ENCODE measurements at places on chromosomes 7 and 10.

DNA sequence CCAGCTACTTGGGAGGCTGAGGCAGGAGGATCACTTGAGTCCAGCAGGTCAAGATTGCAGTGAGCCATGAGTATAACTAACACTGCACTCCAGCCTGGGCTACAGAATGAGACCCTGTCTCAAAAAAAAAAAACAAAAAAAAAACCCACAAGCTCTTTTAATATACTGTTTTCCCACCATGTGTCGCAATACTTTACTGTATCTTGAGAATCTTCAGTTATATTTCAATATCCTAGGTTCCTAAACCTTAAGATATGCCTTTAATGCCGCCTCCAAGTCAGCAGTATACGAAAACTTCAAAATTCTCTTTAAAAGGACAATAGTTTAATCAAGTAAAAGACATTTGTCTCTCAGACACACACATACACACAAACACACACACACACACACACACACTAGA lies 62.8 kb downstream of the TAF3 start:
- peaks cover 5% of the 10 kb centered on the region for H3K36me3 ChIP-seq
- DNase-seq, result no peak
- H3K4me1 ChIP-seq, result peaks cover 7% of the 10 kb centered on the region
- H3K4me3 ChIP-seq, result no peak overlapping the region
- no peaks in the 10 kb centered on the region for H3K27me3 ChIP-seq

GRCh38 chr7:27735165-27735564 lies 4.8 kb upstream of the TAX1BP1 start:
- H3K4me1 ChIP-seq, result peaks cover 30% of the 10 kb centered on the region
- H3K4me3 ChIP-seq, result peak overlapping the region; percentile 16
- no peaks in the 10 kb centered on the region for H3K36me3 ChIP-seq
- DNase-seq, result no peak
- no peaks in the 10 kb centered on the region for H3K27me3 ChIP-seq

DNA sequence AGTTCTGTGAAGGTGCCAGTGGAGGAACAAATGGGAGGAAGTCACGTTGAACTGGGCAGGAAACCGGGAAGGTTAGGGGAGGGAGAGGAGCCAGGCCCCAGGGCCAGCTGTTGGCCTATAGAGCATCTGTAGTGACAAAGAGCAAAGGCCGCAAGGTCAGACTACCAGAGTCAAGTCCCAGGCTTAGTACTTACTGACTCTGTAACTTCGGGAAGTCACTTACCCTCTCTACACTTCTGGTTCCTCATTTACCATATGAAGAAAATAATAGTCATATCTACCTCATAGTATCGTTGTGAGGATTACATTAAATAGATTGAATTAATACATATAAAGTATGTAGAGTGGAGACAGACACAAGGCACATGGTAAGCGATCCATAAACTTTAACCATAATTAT lies 101.8 kb upstream of the FZD1 start:
- H3K27ac ChIP-seq, result no peak overlapping the region
- DNase-seq, result no peak
- H3K27me3 ChIP-seq, result no peaks in the 10 kb centered on the region
- no peak overlapping the region for H3K4me3 ChIP-seq
- peaks cover 6% of the 10 kb centered on the region for H3K4me1 ChIP-seq

DNA sequence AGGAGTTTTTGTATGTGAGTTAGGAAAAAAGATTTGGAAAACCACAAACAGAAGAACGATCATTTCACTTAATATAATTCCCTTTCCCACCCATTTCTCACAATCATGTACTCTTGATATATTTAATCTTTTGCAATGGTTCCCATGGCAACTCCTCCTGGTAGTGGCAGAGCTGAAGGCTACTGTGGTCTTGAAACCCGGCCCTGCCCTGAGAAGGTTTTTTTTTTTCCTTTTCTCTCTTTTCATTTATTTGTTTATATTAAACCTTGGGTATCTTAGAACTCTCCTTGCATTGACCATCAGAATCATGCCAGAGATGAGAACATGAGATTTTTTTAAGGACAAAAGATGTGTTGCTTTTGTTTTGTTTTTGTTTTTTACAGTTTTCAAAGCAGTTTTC lies 566.1 kb upstream of the NRP1 start:
- H3K4me3 ChIP-seq, result no peak overlapping the region
- H3K4me1 ChIP-seq, result peaks cover 17% of the 10 kb centered on the region
- no peak for DNase-seq
- no peaks in the 10 kb centered on the region for H3K36me3 ChIP-seq
- no peak overlapping the region for H3K27ac ChIP-seq

DNA sequence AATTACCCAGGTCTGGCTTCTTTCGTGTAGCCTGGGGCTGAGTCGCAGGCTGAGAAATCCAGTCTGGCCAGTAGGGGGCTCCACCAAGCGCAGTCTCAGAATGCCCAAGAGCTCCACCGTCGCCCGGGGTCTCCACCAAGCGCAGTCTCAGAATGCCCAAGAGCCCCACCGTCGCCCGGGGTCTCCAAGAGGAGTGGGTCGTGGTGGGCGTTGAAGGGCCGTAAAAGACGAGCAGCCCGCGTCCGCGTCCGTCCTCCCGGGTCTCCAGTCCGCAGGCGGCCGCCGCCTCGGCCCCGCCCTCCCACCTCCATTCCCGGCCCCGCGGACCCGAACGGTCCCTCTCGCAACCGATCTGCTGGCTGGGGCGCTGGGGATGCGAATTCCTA lies 892 bp upstream of the ZYX start:
- peak; percentile 90 for DNase-seq
- no peaks in the 10 kb centered on the region for H3K27me3 ChIP-seq
- peaks cover 19% of the 10 kb centered on the region for H3K4me1 ChIP-seq
- H3K36me3 ChIP-seq, result no peaks in the 10 kb centered on the region

GRCh38 chr7:42700406-42701327 lies 211.2 kb downstream of the C7orf25 start:
- H3K27ac ChIP-seq, result no peak overlapping the region
- H3K4me1 ChIP-seq, result peaks cover 13% of the 10 kb centered on the region
- H3K27me3 ChIP-seq, result no peaks in the 10 kb centered on the region
- no peak for DNase-seq
- no peaks in the 10 kb centered on the region for H3K36me3 ChIP-seq
- H3K4me3 ChIP-seq, result no peak overlapping the region

GRCh38 chr7:95375591-95376257 lies 20.5 kb downstream of the PON3 start:
- no peak for DNase-seq
- no peaks in the 10 kb centered on the region for H3K27me3 ChIP-seq
- H3K36me3 ChIP-seq, result no peaks in the 10 kb centered on the region

DNA sequence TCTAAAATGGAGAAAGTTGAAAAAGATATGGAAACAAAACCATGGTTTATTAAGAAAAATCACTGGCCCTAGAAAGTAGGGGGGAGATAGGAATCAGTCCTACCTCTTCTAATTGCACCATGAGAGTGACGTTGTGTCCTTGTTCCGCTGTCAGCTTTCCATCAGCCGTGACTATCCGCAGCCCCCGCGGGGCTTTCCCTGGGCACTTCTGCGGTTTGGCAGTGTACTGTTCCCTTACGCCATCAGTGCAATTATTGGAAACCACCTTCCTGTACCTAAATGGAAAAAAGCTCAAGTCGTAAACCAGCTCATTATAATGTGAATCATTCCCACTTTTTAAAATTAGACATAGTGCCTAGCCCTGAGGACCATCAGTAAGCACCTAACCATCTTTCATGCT lies 512.2 kb downstream of the SORCS1 start:
- no peaks in the 10 kb centered on the region for H3K27me3 ChIP-seq
- H3K27ac ChIP-seq, result no peak overlapping the region
- DNase-seq, result no peak
- H3K4me3 ChIP-seq, result no peak overlapping the region

- H3K4me1 ChIP-seq, result peaks cover 7% of the 10 kb centered on the region
- H3K36me3 ChIP-seq, result no peaks in the 10 kb centered on the region
- no peak for DNase-seq
- H3K27me3 ChIP-seq, result no peaks in the 10 kb centered on the region
These were observed 315.6 kb upstream of the NPSR1 start for GRCh38 chr7:34342387-34342786.

DNA sequence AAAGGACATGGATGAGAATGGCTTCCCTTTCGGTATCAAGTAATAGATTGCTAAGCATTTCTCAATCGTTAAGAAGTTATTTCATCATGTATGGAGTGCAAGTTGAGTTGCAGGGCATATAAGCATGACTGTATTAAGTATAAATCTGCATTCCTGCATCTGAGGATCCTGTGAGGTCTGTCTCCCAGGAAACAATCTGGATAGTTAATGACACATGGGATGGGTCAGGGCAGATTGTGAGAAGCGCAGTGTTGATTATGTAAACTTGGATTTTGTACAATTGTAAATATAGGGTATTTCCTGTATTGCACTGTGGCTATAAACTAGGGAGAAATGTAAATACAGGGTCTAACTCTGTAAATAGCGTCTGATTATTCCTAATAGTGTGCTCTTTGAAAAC lies 102.6 kb downstream of the PLXDC2 start:
- peak overlapping the region; percentile 79 for H3K27ac ChIP-seq
- no peak overlapping the region for H3K4me3 ChIP-seq
- H3K36me3 ChIP-seq, result peaks cover 8% of the 10 kb centered on the region

GRCh38 chr7:561631-562373 lies 42.2 kb upstream of the PDGFA start:
- no peak overlapping the region for H3K4me3 ChIP-seq
- H3K27ac ChIP-seq, result no peak overlapping the region
- no peak for DNase-seq
- no peaks in the 10 kb centered on the region for H3K36me3 ChIP-seq
- no peaks in the 10 kb centered on the region for H3K27me3 ChIP-seq

DNA sequence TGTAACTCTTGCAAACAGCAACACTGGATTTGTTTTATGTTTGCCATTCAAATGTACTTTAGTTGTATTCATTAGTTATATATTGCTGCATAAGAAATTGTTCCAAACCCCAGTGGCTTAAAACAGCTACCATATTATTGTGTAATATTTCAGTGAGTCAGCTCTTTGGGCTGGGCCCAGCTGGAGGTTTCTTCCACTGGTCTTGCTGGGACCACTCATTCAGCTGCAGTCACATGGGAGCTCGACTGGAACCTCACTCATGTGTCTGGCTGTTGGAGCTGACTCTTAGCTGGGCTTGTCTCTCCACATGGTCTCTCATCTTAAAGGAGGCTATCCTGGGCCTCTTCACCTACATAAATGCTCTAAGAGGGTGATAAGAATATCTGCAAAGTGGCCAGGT lies 23.2 kb upstream of the PIP4K2A start:
- no peak for DNase-seq
- no peak overlapping the region for H3K4me3 ChIP-seq
- peaks cover 3% of the 10 kb centered on the region for H3K27me3 ChIP-seq
- peaks cover 4% of the 10 kb centered on the region for H3K4me1 ChIP-seq
- H3K36me3 ChIP-seq, result no peaks in the 10 kb centered on the region

GRCh38 chr7:901388-902154 lies 25.2 kb downstream of the GET4 start:
- no peak for DNase-seq
- no peak overlapping the region for H3K4me3 ChIP-seq
- peaks cover 15% of the 10 kb centered on the region for H3K27me3 ChIP-seq
- H3K4me1 ChIP-seq, result no peaks in the 10 kb centered on the region
- no peak overlapping the region for H3K27ac ChIP-seq

DNA sequence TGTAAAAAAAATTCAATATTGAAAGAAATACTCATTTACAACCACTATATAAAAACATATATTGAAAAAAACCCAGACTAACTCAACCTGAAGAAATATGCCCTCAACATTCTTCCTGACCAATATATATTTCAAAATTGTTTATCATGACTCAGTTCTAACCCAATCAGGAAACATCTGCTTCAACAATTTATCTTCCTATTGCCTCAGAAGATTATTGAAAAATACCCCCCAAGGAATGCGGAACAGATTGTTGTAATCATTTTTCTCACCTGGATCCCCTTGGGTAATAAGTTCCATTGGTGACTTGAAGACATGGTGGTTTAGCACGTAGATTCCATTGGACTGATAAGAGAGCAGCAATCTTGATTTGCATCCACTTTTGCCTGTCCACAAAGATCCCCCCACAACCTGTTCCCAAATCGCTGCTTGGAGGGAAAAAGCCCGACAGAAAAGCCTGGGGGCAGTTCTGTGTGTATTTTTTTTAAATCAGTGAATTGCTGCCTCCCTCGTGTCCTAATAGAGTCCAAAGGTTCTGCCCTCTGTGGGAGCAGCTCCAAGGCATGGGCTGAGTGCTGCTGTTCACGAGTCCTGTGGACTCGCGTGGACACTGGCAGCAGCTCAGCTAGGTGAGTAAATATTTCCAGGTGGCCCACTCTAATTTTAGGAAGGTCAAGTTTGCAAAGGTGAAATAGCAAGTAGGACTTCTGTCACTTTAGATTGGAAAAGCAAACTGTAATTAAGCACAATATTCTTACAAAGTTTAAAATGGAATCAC lies 5.9 kb upstream of the INHBA start:
- H3K36me3 ChIP-seq, result no peaks in the 10 kb centered on the region
- peaks cover 5% of the 10 kb centered on the region for H3K27me3 ChIP-seq
- H3K27ac ChIP-seq, result no peak overlapping the region
- H3K4me3 ChIP-seq, result no peak overlapping the region

- no peak overlapping the region for H3K27ac ChIP-seq
- no peak overlapping the region for H3K4me3 ChIP-seq
- peaks cover 15% of the 10 kb centered on the region for H3K4me1 ChIP-seq
- no peak for DNase-seq
- no peaks in the 10 kb centered on the region for H3K36me3 ChIP-seq
- no peaks in the 10 kb centered on the region for H3K27me3 ChIP-seq
These were observed 92.0 kb downstream of the ITGA8 start for GRCh38 chr10:15627617-15628196.

Data from type B pancreatic cell (in vitro differentiated cells).